ENCODE measurements at places on chromosomes 12 and 14.
A peak's percentile ranks its signal among the peaks of the same experiment; 100 is the strongest.

DNA sequence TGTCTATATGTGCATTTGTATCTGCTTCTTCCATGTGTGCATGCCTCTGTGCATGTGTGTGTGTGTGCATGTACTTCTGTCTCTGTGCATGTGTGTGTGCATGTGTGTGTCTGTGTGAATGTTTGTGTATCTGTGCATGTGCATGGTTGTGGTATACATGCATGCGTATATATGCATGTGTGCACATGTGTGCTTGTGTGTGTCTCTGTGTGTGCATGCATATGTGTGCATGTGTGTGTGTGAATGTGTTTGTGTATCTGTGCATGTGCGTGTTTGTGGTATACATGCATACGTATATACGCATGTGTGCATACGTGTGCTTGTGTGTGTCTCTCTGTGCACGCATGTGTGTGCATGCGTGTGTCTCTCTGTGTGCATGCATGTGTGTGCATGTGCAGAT is 363.2 kb upstream of the SFSWAP start:
- no peak for DNase-seq

- DNase-seq = no peak
Measured at GRCh38 chr14:92590941-92591340, 77.4 kb downstream of the RIN3 start.

DNA sequence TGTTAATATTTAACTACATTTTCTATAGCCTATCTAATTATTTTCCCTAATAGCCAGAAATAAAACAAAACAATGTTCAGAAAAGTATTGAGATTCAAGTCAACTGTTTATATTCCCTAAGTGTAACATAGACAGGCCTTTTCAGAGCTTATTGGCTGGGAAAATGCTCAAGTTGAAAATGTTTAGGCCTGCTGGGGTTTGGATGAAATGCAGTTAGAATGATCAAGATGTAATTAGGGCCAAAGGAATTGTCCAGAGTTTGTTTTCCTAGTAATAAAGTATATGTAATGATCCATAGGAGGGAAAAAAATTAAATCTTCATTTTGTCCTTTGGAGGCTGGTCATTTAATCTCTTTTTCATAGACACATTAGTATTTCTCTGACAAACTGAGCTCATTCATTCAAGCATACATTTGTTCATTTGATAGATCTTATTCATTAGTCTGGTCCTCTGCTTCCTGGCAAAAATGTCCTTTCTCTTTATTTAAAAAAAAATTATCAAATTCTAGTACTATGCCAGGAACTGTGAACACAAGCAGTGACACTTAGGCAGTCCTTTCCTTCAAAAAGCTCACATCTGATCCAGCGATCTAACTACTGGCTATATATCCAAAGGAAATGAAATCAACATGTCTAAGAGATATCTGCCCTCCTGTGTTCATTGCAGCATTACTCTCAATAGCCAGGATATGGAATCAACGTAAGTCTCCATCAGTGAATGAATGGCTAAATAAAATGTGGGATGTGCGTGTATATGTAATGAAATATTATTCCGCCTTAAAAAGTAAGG is 40.1 kb upstream of the NEDD1 start:
- DNase-seq = no peak

DNA sequence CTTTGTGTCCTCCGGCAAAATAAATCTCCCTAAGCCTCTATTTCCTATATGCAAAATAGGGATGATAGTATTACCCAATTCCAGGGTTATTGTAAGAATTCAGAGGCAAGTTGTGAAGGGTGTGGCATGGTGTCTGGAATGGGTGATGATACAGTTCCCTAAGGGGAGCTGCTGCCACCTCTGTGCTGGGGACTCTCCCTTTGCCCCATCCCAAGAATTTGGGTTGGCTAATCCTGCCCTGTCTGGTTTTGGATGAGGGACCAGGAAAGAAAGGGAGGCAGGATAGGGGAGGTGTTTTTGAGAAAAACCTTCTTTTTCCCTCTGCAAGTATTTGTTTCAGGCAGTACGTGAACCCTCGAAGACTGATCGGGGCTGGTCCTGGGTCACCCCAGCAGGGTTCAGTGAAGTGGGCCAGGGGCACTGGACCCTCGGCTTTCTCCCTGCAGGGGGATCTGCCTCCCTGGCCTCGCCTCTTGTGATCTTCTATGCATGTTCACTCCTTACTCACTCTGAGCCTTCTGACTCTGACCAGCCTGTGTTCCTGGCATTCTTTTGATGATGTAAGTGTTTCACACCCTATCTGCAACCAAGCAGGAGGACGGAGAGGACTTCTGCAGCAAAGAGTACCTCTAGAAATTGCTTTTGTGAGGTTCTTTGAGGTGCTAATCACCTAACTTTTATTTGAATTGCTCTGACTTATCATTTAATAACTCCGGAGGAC is 60.8 kb downstream of the RASSF3 start:
- no peak for DNase-seq

- no peak for DNase-seq
Measured at GRCh38 chr12:110314308-110314707, 33.3 kb downstream of the ATP2A2 start.

DNA sequence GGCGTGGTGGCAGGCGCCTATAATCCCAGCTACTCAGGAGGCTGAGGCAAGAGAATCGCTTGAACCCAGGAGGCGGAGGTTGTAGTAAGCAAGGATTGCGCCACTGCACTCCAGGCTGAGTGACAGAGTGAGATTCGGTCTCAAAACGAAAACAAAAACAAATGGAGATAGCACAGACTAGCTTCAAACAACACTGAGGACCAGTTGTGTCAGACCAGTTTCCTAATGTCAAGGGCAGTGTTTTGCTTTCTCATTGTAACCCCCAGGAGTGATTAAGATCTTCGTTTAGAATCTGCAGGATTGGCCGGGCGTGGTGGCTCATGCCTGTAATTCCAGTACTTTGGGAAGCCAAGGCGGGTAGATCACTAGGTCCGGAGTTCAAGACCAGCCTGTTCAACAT is 18.5 kb downstream of the RPGRIP1 start:
- DNase-seq = no peak

- peak; percentile 3 for DNase-seq
Measured at GRCh38 chr12:20716037-20716436, 20.9 kb downstream of the SLCO1C1 start.

DNA sequence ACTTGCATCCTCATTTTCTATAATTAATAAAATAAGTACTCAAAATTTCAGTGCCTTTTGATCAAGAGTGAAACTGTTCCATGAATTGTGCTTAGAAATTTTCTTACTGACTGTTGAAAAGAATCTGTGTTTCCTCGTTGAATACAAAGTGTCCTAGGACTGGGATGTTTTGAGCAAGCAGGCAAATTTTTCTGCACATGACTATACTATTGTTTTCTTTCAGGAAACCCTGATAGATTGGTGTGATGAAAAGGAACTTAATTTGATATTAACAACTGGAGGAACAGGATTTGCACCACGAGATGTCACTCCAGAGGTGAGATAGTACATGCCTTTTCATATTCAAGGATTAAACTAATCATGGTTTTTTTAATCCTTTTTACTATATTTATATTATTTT is 316.3 kb downstream of the GPHN start:
- no peak for DNase-seq

DNA sequence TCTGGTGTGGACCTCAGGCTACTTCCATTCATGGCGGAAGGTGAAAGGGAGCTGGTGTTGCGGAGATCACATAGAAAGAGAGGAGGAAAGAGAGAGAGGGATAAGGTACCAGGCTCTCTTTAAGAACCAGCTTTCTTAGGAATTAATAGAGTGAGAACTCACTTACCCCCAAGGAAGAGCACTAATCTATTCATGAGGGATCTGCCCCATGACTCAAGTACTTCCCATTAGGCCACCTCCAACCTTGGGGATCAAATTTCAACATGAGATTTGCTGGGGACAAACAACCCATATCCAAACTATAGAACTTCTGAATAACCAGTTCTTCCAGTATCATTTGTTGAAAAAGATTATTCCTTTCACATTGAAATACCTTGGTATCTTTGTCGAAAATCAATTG is 34.0 kb upstream of the C2CD5 start:
- DNase-seq = no peak

GRCh38 chr14:22099942-22100763 is 426.5 kb upstream of the OR4E1 start:
- peak; percentile 93 for DNase-seq

- no peak for DNase-seq
Measured at GRCh38 chr14:31449971-31450610, 7.2 kb downstream of the DTD2 start.

DNA sequence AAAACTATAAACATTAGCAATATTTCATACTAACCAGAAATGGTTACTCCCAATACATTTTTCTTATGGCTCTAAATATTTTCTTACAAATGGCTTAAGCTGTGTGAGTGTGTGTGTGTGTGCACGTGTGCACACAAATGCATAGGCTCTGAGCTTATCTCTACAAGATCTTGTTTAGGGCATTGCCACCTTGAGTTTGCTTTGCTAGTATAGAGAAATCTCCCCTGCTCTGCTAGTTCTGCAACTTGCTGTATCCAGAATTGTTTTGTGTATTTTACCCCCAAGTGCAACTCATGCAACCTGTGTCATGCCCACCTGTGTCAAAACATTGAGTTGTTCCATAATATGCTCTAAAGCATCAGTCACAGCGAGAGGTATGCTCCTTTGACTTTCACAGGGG is 72.5 kb upstream of the DUSP6 start:
- DNase-seq = no peak

DNA sequence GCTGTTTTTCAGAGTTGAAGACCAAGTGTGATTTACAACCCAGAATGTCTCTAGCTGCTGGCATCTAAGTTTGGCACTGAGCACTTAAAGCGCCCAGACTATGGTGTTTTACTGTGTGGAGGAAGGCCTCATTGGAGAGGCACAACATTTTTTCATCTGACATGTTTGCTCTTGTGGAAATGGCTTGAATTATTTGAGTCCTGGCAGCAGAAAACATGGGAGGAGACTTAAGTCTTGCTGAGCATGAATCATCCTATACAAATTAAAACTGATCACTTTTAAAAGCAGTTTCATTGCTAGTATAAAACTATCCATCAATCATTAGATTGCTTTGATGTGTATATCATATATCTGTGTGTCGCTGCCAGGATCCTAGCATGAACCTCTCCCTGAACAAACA is 85.9 kb upstream of the REP15 start:
- DNase-seq = no peak

DNA sequence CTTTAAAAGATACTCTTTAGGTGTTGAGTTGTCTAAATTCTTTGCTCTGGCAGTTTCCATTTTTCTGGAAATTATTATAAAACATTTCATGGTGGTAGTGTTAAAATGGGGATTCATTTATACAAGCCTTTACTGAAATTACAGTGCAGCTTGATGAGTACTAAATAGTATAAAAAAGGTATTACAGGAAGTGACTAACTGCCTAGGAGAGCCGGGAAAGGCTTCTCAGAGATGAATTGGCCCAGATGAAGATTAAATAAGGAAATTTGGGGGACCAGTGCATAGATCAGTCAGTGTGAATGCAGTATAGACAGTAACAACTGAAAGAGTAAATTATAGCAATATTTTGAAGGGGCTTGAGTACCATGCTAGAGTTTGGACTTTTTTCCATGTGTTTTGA is 7.5 kb downstream of the PSMA6 start:
- no peak for DNase-seq

- no peak for DNase-seq
Measured at GRCh38 chr12:100833282-100833681, 38.7 kb downstream of the ANO4 start.

DNA sequence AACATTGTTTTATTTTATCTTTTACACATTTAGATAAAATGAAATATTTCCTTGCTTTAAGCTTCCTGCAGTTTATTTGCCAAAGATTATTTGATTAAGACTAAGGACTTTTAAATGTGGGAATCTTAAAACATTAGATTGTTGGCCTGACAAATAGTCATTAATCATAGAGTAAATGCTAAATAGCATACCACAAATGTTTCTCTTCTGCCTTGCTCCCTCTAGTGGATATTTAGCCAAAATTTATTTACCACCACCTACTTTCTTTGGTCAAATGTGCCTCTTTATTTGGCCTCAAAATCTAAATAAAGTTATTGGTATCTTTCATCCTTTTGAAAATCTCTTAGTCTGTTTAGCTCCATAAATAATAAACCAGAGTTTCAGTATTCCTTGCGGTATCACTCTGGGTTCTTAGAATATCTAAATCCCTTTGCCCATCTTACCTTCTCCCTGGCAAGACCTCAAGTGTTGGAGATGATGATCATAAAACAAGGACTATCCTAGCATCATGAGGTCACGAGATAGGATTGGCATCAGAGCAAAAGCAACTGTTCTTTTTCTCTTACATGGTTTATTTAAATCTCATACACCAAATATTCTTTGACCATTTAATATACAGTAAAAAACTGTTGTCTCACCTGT is 150.6 kb upstream of the AEBP2 start:
- no peak for DNase-seq

GRCh38 chr14:75533791-75534555 is 11.7 kb downstream of the BATF start:
- no peak for DNase-seq

DNA sequence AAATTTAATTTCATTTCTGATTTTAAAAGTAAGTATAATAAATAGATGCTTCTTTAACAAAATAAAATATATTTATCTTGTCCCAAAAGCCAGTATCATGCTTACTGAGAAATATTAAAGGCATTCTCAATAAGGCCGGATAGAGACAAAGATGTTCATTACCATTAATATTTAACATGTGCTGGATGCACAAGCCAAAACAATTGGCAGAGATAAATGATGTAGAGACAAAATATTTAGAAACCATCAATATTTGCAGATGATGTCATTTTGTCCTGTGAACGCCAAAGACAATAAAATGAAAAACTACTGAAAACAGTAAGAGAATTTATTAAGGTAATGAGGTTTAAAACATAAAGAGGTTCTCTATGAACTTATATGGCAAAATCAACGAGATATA is 313.5 kb downstream of the ITPR2 start:
- DNase-seq = no peak

DNA sequence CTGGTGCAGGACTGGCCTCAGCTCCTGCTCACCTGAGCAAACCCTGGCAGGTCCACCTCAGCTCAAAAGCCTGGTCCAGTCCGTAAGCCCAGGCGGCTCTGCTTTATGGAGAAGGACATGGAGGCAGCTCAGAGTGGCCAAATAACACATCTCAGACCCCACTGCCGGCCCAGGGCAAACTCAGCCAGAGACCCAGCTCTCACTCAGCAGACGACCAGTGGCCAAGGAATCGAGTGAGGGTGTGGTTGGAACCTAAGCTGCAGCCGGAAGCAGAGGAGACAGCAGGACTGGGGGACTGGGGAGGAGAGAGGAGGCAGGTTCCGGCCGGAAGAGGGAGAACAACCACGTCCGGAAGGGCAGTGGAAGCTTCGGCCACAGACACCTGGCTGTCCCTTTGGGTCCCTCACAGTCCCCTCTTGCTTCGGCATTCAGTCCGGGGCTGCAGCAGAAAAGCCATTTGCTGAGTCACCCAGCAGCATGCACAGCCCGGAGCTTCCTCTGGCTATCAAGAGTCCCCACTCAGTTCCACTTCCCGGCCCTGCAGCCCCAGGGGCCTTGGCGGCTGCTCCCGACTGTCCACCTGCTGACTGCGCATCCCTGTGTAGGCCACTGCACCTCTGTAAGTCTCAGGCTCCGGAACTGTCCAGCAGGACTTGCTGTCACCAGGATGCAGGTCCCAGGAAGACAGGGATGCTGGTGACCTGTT is 104.0 kb downstream of the CALM1 start:
- peak; percentile 60 for DNase-seq

- DNase-seq = no peak
Measured at GRCh38 chr12:107539196-107539939, 146.2 kb upstream of the PWP1 start.

- no peak for DNase-seq
Measured at GRCh38 chr12:42641221-42641885, 51.8 kb upstream of the PRICKLE1 start.

- DNase-seq = no peak
Measured at GRCh38 chr12:87960566-87960965, 68.6 kb downstream of the C12orf50 start.
